ENCODE measurements at places on chromosomes 7 and 10. TPM values are rescaled to one million over a fixed set of nuclear protein-coding genes. Genes with fewer than 3 reads are reported as not detected.

ZC3HAV1 gene
- total RNA-seq = 44.5 TPM

CLRN3 gene
- not detected for total RNA-seq

AKR1C8 gene
- total RNA-seq = not detected

TMEM229A gene
- total RNA-seq = not detected

LHFPL3 gene
- not detected for total RNA-seq

AGMO gene
- total RNA-seq = 1.2 TPM

AKR1C1 gene
- total RNA-seq = 140 TPM

ACBD7 gene
- 0.72 TPM for total RNA-seq

NEUROG3 gene
- total RNA-seq = not detected

EPO gene
- total RNA-seq = not detected

MYOZ1 gene
- not detected for total RNA-seq

PGAM2 gene
- total RNA-seq = 0.36 TPM

FANK1 gene
- 8.5 TPM for total RNA-seq

FMC1 gene
- total RNA-seq = 15.3 TPM

All from osteoblast (primary cell).